ENCODE measurements at places on chromosomes 16 and 17.

GRCh38 chr16:55501549-55502322 lies 7.1 kb upstream of the LPCAT2 start:
- no peak for DNase-seq

DNA sequence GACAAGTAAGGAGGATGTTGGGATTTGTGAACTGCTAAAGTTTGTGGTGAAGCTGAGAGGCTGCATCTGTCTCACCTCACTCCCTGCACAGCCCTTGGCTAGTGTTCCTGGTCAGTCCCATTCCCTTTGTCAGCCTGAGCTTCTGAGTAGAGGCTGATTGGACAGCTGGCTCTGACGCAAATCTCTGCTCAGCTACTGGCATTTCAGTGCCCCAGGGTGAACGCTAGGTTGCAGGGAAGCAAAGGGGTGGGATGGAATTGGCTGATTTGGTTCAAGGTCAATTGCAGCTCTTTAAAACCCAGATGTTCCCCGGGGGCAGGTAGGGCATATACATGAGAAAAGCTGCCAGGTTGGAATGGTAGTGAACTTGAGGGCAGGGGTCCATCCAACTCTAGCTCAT lies 23.1 kb upstream of the CNOT1 start:
- DNase-seq: peak; percentile 48

- DNase-seq: peak; percentile 78
Observed at GRCh38 chr17:77285594-77286390, 145.0 kb downstream of the SEC14L1 start.

GRCh38 chr17:49952912-49953497 lies 16.0 kb upstream of the DLX4 start:
- DNase-seq: no peak

- DNase-seq: no peak
Observed at GRCh38 chr16:622920-623280, 7.9 kb upstream of the WFIKKN1 start.

- DNase-seq: no peak
Observed at GRCh38 chr17:79855331-79856124, 16.3 kb upstream of the CBX4 start.

Measured in AG08396 (cell line).